ENCODE measurements at places on chromosomes 3 and 15.

DNA sequence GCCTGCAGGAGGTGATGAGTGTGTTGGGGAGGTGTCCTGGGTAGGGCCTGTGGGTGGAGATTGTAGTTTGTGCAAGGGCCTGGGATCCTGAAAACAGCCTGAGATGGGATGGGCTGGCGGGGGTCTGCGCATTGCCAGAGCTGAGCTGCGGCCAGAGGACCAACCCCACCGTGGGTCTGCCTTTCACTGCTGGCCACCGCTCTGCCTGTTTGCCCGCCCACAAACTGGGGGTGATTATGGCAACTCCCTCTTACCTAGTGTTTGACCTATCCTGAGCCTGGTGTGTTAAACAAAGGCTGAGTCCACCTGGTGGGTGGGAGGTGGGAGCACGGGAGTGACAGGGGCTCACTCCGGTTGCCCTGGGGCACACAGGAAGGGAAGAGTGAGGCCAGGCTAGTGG lies 9.8 kb downstream of the ABTB1 start:
- DNase-seq, result no peak

DNA sequence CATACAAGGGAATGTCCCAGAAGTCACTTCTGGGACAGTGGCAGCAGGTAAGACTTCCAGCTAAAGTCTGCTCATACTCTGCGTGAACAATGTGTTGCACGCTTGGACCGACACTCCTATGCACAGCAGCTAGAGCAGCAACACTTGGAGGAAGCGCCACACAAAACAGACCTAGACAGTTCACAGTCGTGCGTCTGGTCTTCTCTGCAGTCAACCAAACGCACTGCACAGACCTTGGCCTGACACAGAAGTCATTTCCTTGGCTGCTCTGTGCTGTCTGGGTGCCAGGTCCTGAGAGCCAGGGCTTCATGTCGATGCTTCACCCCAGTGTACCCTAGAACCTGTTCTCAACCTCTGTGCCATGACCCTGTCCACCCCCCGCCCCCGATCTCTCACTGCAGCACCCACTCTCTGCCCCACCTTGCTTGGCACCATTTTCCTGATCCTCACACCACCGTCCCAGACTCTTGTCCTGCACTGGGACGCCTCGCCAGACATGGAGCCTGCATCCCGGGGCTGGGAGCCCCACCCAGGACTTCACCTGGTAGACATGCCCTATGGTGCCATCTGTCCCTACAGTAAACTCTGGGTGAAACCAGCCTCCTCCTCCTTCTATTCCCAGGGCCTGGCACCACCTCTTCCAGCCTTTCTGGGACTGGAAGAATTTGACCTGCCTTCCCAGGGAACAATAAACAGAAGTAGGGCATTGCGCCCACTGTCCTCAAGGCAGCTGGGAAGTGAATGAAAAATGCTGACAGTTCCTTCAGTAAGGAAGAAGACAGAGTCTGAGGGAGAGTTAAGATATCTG lies 3.1 kb downstream of the ATP10A start:
- DNase-seq, result no peak

DNA sequence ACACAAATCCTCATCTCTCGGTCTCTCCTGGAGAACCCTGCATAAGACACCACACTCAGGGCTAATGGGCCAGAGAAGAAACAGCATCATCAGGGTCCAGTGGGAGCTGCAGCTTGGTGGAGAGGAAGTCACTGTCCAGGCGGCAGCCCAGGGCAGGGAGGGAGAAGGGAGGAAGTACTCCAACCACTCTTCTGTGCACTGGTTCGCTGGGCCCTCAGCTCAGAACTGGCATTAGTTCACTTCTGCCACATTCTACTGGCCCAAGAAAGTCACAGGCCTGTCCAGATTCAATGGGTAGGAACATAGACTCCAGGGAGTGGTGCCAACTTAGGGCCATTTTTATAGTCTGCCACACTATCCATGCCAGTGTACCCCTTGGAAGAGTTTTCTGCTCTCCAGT lies 169.0 kb downstream of the ABHD5 start:
- no peak for DNase-seq

GRCh38 chr3:168876346-168877035 lies 780.8 kb upstream of the GOLIM4 start:
- DNase-seq, result no peak

DNA sequence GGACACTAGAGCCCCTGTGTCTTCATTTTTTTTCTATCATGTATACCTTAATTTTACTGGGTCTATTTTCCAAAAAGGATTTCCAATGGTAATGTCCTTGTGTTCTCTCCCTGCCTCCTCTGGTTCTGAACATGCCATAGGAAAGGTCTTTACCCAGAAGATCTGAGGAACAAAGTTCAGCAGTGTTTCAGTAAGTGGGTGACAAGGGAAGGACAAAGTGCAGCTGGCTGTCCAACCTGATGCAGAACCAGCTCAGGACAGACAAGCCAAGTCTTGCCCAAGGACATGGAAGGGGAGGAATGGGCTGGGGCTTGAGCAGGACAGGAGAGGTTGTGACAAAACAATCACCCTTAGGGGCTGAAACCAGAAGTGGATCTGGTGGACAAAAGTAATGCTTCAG lies 61.2 kb upstream of the STRIT1 start:
- DNase-seq, result no peak

GRCh38 chr15:77819851-77820728 lies 187.4 kb upstream of the LINGO1 start:
- no peak for DNase-seq

DNA sequence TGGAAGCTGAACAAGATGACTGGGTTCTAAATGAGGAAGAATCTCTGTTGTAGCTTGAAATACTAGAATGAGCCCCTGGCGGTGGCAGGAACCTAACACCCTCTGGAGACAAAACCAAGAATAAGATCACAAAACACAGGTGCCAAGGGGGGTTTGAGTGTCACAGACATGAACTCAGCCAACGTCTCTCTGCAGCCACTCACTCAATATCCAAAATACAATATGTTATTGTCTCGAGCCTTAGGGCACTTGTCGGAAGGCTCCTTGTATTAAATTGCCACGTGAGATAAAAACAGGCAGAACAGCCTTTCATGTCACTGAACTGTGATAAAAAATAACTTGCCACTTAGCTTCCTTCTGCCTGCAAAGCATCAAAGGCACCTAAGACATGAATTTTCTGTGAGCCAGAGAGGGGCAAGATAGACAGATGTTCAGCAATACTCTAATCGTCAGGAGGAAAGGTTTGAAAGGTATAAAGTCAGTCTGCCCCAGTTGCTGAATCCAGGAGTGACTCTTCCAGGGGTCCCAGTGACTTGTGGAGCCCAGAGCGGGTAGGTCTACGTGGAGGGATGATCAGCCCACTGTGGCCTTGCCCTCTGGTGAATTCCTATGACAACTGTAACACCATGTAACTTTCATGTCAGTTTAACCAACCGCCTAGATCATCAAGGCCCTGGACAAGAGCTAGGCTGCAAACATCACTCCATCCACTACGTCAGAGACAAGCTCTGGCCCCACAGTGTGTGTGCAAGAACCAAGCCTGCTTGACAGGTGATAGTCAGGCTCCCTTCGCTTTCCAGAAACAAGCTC lies 165.2 kb downstream of the OSBPL10 start:
- DNase-seq, result no peak

DNA sequence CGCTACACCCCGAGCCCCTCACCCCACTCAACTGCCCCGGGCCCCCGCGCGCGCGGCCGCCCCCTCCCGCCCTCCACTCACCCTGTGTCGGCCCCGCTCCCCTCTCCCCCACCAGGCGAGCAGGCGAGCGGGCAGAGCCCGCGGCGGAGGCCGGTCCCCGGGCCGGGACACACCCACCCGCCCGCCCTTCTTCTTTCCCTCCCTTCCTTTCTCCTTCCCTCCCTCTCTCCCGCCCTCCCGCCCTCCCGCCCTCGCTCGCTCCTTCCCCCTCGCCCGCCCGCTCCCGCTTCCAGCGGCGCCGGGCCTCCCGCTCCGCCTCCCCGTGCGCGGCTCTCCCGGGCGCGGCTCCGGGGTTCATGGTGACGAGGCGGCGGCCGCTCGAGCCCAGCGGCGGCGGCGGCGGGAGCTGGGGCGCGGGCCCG lies at the start of gene CTDSPL:
Gene CTDSPL (plus strand): TSS at position 261 of the 422 bp plus-strand sequence. CDS start 320 bp downstream, outside the sequence.
- no peak for DNase-seq

DNA sequence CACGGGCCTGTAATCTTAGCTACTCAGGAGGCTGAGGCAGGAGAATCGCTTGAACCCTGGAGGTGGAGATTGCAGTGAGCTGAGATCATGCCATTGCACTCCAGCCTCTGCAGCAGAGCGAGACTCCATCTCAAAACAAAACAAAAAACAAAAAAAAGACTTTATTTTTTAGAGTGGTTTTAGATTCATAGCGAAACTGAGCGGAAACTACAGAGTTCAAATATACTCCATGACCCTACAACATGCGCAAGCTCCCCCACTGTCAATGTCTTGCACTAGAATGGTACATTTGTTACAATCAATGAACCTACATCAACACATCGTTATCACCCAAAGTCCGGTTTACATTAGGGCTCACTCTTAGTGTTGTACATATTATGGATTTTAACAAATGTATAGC lies 2.2 kb upstream of the CRTAP start:
- no peak for DNase-seq

GRCh38 chr3:32495609-32496008 lies 7.0 kb downstream of the CMTM6 start:
- no peak for DNase-seq

DNA sequence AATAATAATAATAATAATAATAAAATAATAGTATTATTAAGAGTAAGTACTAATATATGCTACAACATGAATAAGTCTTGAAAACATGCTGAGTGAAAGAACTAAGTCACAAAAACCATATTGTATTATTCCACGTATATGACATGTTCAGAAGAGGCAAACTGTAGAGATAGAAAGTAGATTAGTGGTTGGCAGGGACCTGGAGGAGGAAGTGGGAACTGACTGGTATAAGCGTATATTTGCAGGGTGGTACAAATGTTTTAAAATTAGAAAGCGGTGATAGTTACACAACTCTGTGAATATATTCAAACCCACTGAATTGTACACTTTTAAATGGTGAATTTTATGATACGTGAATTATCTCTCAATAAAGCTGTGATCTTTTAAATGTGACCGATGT lies 32.8 kb downstream of the LRRK1 start:
- DNase-seq, result no peak
